Activated CD4-positive, alpha-beta T cell treated with anti-CD3 and anti-CD28 coated beads, Interleukin-2, amount 50 U/mL, for 4 hours (primary cell): ENCODE measurements at places on chromosomes 12 and 14.
A peak's percentile ranks its signal among the peaks of the same experiment; 100 is the strongest.

DNA sequence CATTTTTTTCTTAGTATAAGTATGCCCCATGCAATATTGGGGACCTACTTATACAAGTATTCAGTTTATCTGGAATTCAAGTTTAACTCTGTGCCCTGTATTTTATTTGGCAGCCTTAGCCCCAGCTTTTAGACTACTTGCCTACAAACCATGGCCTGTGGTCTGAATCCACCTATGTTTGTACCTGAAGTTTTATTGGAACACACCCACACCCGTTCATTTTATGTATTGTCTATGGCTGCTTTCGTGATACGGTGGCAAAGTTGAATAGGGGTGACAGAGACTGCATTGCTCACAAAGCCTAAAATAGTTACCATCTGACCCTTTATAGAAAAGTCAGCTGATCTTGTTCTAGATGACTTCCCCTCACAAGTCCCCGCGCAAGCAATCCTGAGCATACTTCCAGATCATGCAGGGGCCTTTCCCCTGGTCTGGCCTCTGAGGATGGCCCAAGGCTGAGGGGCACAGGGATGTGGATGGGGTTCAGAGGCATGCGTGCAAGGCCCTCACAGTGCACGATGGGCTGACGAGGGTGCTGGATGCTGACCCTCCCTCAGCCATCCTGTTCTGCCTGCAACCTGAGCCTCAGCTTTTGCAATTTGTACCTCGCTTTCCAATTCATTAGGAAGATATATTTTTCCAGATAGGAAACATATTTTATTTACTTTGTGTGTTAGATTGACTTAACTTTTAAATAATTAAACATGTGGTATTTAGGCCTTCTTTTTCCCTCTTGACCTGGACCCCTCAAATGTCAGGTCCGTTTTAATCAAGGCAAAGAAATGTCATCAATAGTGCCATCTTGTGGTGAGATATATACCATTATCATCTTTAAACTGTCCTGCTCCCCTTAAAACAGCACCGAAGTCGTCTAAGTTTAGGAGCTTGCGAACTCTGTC lies 527.3 kb upstream of the CCDC196 start:
- no peak for DNase-seq

- DNase-seq: no peak
Observed at GRCh38 chr12:49923035-49923644, 19.4 kb upstream of the FAIM2 start.

DNA sequence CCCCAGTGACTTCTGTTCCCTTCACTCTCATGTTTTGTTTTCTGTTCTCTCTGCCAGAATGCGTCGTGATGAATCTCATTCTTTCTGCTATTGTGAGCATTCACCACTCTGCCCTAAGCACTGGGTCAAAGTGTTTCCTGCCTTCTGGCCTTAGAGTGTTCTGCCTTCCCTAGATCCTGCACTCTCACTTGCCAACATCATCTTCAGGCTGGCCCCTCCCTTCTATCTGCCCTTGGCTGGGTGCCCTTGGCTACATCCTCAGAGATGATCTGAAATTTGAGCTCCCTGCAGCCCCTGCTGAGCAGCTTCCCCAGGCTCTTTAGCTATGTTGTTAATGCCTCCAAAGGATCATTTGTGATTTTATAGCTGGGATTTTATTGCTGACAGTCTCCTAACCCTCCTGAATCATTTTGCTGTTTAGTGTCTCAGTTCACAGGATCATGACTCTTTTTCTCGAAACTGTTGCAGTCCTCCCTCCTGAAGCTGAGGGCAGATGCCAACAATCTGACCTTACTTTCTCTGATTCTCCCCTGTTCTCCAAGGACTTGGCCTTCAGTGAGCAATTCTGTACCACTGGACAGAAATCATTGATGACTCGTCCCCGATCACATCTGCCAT lies 4.5 kb downstream of the DHRS2 start:
- no peak for DNase-seq

- no peak for DNase-seq
Observed at GRCh38 chr14:97699026-97699425, 901.8 kb downstream of the VRK1 start.

- no peak for DNase-seq
Observed at GRCh38 chr12:51262758-51263177, 7.4 kb downstream of the SMAGP start.

- peak; percentile 45 for DNase-seq
Observed at GRCh38 chr14:50083467-50084337, 32.7 kb downstream of the VCPKMT start.

GRCh38 chr14:95297832-95298231 lies 21.9 kb downstream of the CLMN start:
- no peak for DNase-seq

GRCh38 chr12:123231931-123232330 lies 1.0 kb downstream of the MPHOSPH9 start:
- DNase-seq: no peak

- no peak for DNase-seq
Observed at GRCh38 chr12:15733136-15733535, 56.1 kb downstream of the EPS8 start.

DNA sequence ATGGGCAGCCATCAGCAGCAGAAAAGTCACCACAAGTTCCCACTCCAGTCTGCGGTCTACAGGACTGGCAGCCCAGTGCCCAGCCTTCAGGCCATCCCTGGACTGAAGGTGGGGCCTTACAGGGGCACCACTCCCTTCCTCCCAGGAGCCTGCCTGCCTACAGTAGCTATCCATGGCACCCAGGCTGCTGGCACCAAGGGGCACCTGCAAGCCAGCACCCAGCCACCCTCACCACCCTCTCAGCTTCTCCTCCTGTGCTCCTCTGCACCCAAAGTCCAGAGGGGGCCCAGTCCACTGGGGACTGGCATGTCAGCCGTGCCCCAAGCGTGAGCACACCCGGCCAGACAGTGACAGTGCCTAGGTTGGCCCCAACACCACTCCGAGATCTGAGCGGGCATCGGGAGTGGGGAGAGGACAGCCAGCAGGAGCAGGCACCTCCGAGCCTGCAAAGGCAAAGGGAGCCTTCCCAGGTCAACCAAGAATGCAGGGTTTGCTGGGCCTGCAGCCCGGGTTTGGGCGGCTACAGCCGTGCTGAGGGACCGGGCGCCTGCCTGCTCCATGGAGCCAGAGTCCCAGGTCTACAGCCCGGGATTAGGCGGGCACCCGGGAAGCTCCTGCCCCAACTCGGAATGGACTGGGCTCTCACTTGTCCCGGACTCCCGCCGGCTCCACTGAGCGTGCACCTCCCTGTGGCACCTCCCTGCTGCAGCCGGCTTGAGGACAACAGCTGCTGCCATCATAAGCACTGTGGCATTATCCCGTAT lies 8.1 kb upstream of the OR6C65 start:
- no peak for DNase-seq

GRCh38 chr14:21233457-21234076 lies 35.7 kb downstream of the HNRNPC start:
- DNase-seq: no peak

- DNase-seq: no peak
Observed at GRCh38 chr12:64323006-64323405, 67.6 kb downstream of the C12orf56 start.

GRCh38 chr12:21502164-21502496 lies 541 bp downstream of the GOLT1B start:
- peak; percentile 32 for DNase-seq

DNA sequence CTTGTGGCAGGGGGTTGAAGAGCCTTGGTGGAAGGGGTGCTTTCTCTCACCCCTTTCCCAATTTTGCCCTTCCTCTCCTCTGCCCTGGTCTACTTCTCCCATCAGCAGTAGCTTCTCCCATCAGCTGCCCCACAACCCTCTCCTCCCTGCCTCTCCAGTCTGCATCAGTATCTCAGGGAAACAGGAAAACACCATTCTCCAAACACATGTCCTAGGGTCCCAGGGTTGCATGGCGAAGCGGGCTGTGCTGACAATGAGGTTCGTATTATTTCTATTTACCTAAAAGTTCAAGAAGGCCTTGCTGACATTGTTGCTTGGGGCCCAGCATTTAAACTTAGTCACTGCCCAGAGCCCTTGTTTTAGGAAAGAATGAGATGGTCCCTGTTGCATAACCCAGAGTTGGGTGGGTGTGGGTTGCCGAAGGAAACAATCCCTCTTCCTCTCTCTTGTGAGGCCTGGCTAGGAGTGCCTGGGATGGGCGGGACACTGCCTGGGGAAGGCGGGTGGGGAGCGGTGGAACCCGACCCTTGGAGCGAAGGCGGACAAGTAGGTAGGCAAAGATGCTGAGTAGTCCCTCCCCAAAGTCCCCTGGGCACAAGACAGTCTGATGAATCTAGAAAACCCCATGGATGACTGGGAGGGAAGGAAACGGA lies 1.3 kb upstream of the IGFBP6 start:
- no peak for DNase-seq

DNA sequence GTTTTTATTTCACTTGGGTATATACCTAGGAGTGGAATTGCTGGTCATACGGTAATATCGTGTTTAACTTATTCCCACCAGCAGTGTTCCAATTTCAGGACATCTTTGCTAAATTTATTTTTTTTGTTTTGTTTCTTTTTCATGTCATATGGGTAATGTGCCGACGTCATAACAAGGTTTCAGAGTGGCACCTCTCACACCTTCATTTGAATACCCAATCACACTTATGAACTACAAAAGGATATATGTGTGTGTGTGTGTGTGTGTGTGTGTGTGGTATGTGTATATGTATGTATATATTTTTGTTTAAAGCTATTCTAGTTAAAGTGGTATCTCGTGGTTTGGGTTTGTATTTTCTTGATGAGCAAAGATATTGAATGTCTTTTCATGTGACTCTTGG lies 12.1 kb downstream of the TRAF3 start:
- DNase-seq: no peak

DNA sequence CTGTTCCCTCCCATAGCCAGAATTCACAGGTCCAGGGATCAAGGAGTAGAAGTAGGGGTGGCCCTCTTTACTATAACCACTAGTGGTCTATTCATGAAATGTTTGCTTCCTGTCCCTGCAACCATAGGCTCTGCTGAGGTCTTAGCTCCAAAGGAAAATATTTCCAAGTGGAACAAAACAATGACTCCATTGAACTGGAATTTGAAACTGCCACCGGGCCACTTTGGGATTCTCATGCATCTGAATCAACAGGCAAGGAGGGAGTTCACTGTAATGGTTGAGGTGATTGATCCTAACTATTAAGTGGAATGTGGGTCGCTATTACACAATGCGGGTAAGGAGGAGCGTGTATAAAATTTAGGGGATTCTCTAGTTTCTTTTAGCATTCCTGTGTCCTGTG lies 197.0 kb downstream of the ETNK1 start:
- DNase-seq: no peak

DNA sequence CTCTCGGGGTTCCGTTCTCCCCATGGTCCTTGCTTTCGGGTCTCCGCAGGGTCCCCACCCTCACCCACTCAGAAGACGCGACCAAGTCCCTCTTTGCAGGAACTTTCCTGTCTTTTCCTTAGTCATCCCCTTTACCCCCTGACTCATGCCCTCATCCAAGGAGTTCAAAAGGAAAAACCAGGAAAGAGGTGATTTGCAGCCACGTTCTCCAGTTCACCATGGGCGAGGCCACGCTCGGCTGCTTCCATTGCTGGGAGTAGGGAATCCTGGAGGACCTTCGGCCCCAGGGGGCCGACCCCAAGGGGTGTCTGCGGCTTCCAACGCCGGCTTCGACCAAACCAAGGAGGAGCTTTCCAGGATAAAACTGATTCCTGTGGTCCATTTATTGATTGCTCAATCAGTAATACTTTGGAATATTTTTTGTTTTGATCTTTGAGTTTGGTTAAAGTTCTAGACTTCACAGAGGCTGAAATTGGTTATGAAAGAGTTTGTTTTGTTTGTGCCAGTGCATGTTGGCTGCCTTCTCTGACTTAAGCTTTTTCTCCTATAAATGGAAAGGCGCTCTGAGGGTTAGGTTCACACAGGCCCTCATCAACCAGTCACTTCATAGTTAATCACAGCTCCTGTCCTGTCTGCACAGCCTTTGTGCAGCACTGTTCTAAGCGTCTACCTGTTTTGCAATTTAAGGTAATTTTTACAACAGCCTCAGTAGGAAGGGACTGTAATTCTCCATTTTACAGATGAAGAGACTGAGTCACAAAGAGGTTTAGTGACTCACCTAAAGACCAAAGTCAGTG lies 827 bp downstream of the ALDH2 start:
- DNase-seq: no peak

GRCh38 chr14:67413806-67414769 lies 2.1 kb upstream of the PLEK2 start:
- DNase-seq: peak; percentile 17

- DNase-seq: no peak
Observed at GRCh38 chr12:120830052-120830940, 73.9 kb downstream of the SPPL3 start.

GRCh38 chr12:27583057-27583797 lies 59.2 kb downstream of the PPFIBP1 start:
- DNase-seq: no peak

- no peak for DNase-seq
Observed at GRCh38 chr12:118271183-118271582, 101.5 kb downstream of the TAOK3 start.

- no peak for DNase-seq
Observed at GRCh38 chr14:102854091-102854703, 68.3 kb upstream of the AMN start.

GRCh38 chr14:22099942-22100763 lies 426.5 kb upstream of the OR4E1 start:
- peak; percentile 38 for DNase-seq

DNA sequence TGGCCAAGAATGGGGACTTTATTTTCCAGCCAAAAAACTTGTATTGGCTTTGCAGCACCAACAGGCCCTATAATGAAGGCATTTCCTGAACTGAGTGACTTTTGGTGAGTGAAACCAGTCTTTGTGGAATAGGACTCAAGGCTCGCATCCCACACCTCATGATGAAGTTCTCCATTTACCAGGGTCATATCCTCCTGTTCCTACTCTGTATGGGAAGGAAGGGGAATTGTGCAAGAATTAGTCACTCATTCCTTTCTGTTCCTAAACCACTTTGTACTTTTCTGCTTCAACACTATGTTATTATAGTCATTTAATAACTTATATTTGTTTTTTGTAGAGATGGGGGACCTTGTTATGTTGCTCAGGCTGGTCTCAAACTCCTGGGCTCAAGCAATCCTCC lies 2.3 kb upstream of the SPATS2 start:
- DNase-seq: no peak

DNA sequence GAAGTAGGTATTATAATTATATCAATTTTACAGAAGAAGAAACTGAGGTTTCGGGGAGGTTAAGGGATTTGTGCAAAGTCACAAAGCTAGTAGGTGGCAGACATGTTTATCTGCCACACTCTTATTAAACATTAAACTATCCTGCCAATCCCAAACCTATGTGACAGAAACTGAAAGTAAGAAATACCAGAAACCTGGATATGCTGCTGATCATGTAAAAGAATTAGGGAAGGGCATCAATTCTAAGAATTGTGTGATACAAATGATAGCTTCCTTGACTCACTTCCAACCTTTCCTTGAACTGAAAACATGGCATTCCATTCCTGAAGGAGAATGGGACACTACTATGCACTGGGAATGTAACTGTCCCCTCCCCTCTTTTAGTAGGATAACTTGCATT lies 16.9 kb downstream of the TAOK3 start:
- no peak for DNase-seq

- DNase-seq: no peak
Observed at GRCh38 chr12:132228476-132229192, 84.4 kb downstream of the NOC4L start.
